CD8-positive, alpha-beta memory T cell (primary cell): ENCODE measurements at places on chromosomes 6 and 20.

DNA sequence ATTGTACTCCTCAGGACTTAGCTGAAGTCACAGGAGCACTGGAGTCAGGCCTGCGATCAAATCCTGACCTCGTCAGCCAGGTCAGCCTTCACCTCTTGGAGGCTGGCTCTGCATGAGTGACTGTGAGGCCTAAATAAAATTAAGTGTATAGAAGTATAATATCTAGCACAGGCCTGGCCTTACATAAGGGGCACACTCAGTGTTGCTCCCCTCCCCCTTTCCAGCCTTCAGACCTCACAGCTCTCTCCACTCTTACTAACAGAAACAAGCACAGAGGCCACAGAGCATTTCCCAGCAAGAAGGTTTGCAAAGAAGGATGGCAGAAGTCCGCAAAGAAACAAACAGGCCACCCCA is 84.8 kb downstream of the TRERF1 start:
- H3K36me3 ChIP-seq = peaks cover 6% of the 10 kb centered on the region
- peak overlapping the region; percentile 55 for H3K27ac ChIP-seq
- H3K27me3 ChIP-seq = no peaks in the 10 kb centered on the region
- peak overlapping the region; percentile 48 for H3K4me3 ChIP-seq
- no peak for DNase-seq

- H3K4me3 ChIP-seq = no peak overlapping the region
- no peaks in the 10 kb centered on the region for H3K27me3 ChIP-seq
- peaks cover 7% of the 10 kb centered on the region for H3K4me1 ChIP-seq
- no peak overlapping the region for H3K27ac ChIP-seq
Measured at GRCh38 chr6:137942736-137943135, 75.7 kb downstream of the TNFAIP3 start.

DNA sequence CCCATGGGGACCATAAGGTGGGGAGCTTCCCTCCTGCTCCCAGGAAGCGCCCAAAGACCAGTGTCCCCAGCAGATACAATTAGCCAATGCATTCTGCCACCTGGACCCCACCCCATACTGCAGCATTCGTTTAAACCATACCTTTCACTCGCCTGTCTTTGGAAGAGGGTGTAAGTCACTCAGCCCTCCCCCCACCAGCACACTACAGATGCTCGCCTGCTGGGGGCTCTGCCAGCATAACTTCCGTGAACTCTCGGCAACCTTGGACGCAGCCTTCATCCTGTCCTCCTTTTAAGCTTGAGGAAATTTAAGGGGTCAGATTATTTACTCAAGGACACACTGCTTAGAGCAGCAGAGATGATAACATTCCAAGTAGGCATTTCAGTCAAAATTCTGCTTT is 94.4 kb upstream of the NAA20 start:
- H3K27ac ChIP-seq = no peak overlapping the region
- H3K4me3 ChIP-seq = no peak overlapping the region
- DNase-seq = no peak

GRCh38 chr6:152423216-152424103 is 213.7 kb downstream of the SYNE1 start:
- H3K27ac ChIP-seq = no peak overlapping the region
- H3K4me1 ChIP-seq = no peaks in the 10 kb centered on the region
- no peak overlapping the region for H3K4me3 ChIP-seq
- no peaks in the 10 kb centered on the region for H3K36me3 ChIP-seq
- no peaks in the 10 kb centered on the region for H3K27me3 ChIP-seq
- DNase-seq = no peak

DNA sequence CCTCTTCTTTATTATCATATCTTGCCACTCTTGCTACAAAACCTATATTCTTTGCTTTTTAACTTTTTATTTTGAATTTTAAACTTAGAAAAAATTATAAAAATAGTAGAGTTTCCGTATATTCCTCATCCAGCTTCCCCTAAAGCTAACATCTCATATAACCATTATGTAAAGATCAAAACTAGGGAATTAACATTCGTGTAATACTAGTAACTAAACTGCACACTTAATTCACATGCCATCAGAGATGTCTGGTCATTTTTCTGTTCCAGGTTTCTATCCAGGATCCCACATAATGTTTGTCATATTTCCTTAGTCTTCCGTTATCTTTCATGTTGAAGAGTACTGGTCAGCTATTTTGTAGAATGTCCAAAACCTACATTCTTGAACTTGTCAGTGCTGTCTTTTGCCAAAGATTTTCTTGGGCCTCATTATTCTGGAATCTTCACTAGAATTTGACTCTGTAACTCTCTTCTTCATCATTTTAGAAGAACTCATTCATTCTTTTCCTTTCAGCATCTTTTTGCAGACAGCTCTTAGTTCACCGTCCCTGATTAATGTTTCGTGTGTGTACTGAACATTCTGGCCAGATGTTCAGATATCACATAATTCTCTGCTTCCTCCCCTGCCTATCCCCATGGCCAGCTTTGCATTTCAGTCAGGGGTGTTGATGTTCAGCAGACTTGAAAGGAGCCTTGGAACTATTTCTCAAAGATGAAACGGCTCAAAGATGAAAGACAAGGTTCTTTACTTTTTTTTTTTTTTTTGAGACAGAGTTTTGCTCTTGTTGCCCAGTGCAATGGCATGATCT is 9.4 kb downstream of the CTNNBL1 start:
- H3K4me1 ChIP-seq = no peaks in the 10 kb centered on the region
- H3K27me3 ChIP-seq = no peaks in the 10 kb centered on the region
- no peak overlapping the region for H3K27ac ChIP-seq
- H3K36me3 ChIP-seq = no peaks in the 10 kb centered on the region
- H3K4me3 ChIP-seq = no peak overlapping the region

- no peak overlapping the region for H3K27ac ChIP-seq
- H3K4me3 ChIP-seq = no peak overlapping the region
- H3K36me3 ChIP-seq = no peaks in the 10 kb centered on the region
Measured at GRCh38 chr20:62428002-62428372, 648 bp upstream of the RBBP8NL start.

DNA sequence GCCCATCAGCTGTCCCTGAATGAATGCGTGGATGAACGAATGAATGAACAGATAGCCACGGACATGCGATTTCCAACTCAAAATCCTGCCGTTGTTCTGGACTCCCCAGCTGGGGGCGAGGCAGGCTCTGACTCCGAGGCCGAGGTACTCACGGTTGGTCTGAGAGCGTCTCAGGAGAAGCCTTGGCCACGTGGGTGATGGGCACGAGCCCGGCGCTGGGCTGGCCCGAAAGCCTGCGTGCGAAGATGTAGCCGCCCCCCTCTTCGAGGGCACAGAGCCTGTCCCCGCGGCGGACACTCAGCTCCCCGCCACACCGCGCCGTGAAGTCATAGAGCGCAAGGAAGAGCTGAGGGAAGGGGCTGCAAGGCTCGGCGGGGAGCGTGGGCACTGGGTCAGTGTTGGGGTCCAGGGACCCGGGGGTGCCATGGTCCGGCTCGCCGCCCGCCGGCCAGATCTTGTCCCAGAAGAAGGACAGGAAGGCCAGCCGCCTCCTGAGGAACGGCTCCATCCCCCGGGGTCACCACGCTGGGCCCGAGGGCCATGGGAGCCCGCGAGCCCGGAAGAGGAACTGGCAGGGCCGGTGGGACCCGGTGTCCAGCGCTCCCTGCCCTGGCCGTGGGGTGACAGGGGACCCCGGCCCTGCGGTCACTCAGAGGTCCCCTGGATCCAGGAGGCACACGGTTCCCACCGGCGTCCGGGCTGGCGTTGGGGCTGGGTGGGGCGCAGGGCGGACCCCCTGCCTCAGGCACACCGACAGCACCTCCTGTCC is 409 bp downstream of the SRMS start:
- no peak for DNase-seq
- no peak overlapping the region for H3K27ac ChIP-seq
- H3K36me3 ChIP-seq = no peaks in the 10 kb centered on the region
- H3K4me3 ChIP-seq = no peak overlapping the region
- no peaks in the 10 kb centered on the region for H3K27me3 ChIP-seq

DNA sequence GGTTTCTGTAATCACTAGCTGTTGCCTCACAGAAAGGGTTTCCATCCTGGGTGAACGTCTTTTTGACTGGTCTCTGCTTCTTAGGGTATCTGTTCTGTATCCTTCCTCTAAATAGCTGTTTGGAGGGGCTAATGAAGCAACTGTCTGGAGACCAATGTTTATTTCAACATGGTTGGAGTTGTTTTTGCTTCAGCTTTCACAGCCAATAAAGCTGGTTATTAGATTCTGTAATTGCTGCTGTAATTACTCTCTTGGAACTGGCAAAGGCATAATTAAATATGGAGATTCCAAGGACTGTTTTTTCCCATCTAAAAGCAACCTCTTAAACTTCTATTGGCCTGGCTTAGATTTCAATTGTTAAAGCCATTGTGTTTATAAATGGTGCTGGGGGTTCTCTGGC is 31.9 kb downstream of the CHMP4B start:
- no peaks in the 10 kb centered on the region for H3K27me3 ChIP-seq
- peaks cover 57% of the 10 kb centered on the region for H3K4me1 ChIP-seq
- no peak overlapping the region for H3K4me3 ChIP-seq
- no peaks in the 10 kb centered on the region for H3K36me3 ChIP-seq
- DNase-seq = no peak
- H3K27ac ChIP-seq = no peak overlapping the region

DNA sequence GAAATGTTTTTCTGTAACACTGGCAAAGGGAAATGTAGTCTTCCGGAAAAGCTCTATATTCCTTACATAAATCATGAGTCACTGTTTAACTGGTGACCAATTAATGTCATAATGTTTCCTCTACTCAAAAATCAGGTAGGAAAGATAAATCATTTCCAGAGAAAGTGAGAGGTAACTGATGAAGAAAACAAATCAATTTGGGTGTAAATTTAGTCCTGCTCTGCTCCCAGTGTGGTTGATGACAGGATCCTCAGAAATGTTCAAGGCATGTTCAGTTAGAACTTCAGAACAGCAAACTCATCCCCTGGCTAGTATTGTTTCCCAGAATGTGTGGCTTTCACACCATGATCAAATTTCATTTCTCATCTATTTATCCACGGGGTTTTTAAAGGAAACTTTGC is 38.8 kb upstream of the SPACA1 start:
- no peak for DNase-seq
- H3K4me3 ChIP-seq = no peak overlapping the region
- H3K27ac ChIP-seq = no peak overlapping the region

DNA sequence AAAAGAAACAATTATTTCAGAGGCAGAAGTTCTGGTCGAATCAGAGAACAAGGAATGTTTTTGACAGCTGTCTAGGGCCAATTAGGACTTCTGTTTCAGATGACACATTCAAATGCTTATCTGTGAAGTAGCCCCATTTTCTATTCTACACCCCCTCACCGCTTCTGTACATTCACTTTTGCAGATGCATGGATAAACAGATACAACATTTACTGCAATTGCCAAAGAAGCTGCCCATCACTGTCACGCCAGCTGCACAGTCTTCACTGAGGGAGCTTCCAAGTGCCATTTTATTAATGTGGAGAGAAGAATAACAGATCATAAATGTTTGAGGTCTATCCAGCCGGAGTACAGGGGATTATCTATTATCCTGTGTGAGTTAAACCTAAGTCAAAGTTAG is 426.8 kb upstream of the ARID1B start:
- DNase-seq = no peak
- no peak overlapping the region for H3K4me3 ChIP-seq
- H3K36me3 ChIP-seq = no peaks in the 10 kb centered on the region
- H3K27ac ChIP-seq = no peak overlapping the region
- H3K4me1 ChIP-seq = no peaks in the 10 kb centered on the region

DNA sequence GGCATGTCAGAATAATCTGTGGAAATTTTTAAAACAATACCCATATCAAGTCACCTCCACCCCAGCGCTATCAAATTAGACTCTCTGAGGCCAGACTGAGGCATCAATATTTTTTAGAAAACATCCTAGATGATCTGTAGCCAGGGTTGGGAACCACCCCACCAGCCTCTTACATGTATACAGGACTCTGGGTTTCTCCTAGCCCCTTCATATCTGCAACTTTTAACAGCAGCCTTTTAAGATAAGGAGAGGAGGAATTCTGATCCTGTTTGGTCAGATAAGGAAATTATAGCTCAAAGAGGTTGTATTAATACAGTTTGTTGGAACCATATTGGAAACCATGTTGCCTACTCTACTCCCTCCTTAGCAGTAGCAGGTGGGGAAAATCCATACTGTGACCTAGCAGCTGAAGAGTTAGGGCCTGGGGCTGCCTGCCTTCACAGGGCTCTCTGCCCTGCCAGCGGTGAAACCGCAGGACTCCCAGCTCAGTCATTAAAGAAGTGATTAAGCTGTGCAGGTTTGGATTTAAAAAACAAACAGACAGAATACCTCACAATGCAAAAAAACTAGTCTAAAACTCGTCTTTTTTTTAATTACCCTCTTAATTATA is 30.0 kb downstream of the BRPF3 start:
- no peak overlapping the region for H3K4me3 ChIP-seq
- no peaks in the 10 kb centered on the region for H3K27me3 ChIP-seq
- no peaks in the 10 kb centered on the region for H3K4me1 ChIP-seq

- no peaks in the 10 kb centered on the region for H3K36me3 ChIP-seq
- H3K4me3 ChIP-seq = no peak overlapping the region
- H3K27me3 ChIP-seq = no peaks in the 10 kb centered on the region
- H3K27ac ChIP-seq = no peak overlapping the region
- DNase-seq = peak; percentile 12
Measured at GRCh38 chr6:8219352-8219943, 117.1 kb upstream of the EEF1E1 start.

DNA sequence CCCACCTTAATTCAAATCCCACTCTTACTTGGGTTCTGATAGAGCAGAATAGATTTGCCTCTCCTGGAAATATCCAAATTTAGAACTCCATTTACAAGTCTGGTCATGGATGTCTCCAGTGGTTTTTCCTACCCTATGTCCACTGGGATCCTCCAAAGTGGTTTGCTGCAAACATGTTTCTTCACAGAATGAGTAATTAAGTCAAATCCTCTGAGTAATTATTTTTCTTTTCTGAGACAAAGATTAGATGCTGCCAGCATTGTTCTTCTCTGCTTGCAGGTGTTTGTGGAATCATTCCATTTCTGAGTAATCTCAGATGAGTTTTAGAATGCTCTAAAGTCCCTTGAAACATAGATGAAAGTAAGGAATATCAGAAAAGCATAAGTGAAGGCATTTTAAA is 21.9 kb downstream of the DTD1 start:
- H3K27ac ChIP-seq = no peak overlapping the region
- DNase-seq = no peak

- no peaks in the 10 kb centered on the region for H3K27me3 ChIP-seq
- peaks cover 10% of the 10 kb centered on the region for H3K36me3 ChIP-seq
- peaks cover 11% of the 10 kb centered on the region for H3K4me1 ChIP-seq
- no peak overlapping the region for H3K27ac ChIP-seq
Measured at GRCh38 chr6:33081098-33081824, 5.5 kb downstream of the HLA-DPB1 start.

DNA sequence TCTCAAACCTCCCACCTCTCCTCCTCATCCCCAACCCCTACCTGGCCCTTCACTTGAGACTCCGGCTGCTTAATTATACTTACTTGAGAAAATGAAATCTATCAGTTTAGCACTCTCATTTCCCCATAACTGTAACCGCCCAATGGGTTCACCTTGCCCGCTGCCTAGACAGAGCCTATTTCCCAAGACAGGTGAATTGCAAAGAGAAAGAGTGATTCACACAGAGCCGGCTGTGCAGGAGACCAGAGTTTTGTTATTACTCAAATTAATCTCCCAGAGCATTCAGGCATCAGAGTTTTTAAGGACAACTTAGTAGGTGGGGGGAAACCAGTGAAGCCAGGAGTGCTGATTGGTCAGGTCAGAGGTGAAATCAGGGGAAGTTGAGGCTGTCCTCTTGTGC is 301.4 kb upstream of the CDYL start:
- H3K4me1 ChIP-seq = no peaks in the 10 kb centered on the region
- H3K4me3 ChIP-seq = no peak overlapping the region
- H3K27me3 ChIP-seq = no peaks in the 10 kb centered on the region
- DNase-seq = no peak

GRCh38 chr20:25706793-25707192 is 10.1 kb upstream of the ZNF337 start:
- H3K36me3 ChIP-seq = no peaks in the 10 kb centered on the region
- H3K27me3 ChIP-seq = no peaks in the 10 kb centered on the region
- no peak overlapping the region for H3K27ac ChIP-seq
- H3K4me1 ChIP-seq = peaks cover 20% of the 10 kb centered on the region
